ENCODE measurements at places on chromosomes 2 and 18.

DNA sequence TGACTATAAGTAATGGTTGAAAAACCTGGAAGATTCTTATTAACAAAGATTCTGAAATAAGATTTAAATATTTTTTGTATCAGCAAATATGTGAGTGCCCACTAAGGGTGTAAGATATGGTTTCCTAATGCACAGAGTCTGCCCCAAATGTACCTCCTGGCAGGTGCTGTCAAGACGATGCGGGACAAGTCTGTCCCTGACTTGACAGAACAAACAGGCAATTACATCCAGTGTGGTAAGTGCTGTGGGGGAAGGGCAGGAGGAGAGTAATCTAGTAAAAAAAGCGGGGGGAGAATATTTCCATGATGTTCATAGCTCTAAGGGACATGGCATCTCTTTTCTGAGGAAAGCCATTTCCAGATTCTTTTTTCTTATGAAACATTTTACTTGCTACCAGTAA lies 127.5 kb downstream of the COL4A4 start:
- no peak for DNase-seq

DNA sequence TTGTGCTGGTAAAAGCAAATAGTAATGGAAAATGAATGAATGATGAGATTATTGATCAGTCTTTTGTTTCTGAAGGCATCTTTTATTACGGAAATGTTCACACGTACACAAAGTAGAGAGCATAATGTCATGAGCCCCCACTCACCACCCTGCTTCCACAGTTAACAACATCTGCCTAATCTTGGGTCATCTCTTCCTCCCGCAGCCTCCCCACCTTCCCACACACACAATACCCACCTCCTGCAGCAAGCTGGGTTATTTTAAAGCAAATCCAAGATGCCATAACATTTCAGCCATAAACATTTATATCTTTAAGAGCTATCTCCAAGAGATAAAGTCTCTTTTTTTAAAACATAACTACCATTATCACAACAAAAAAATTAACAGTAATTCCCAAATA lies 36.3 kb downstream of the CYP27C1 start:
- DNase-seq = no peak

DNA sequence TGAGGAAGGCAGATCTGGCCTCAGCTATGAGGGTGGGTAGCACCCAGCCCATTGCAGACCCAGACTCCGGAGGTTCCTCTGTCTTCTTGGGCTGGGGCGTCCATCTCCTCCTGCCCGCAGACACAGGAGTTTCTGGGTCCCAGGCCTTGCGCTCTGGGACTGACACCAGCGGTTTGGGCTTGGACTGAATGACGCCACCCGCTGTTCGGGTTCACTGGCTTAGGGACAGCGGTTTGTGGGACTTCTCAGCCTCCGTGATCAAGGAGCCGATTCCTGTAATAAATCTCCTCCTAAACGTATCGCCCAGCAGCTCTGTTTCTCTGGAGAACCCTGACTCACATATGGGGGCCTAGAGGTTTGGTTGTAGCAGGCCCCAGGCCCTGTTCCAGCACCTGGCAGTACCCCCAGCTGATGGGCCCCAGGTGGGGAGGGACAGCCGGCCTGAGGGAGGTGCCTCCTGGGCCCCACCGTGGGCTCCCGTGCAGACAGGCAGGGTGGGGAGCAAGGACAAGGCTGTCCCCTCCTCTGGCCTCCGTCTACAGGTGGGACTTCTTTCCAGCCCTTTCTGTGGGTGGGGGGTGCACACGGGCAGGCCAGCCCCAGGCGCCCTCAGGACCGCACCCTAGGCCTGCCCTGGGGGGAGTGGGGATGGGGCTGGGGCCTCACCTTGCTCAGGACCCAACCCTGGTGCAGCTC lies 4.5 kb upstream of the AQP12A start:
- DNase-seq = no peak

DNA sequence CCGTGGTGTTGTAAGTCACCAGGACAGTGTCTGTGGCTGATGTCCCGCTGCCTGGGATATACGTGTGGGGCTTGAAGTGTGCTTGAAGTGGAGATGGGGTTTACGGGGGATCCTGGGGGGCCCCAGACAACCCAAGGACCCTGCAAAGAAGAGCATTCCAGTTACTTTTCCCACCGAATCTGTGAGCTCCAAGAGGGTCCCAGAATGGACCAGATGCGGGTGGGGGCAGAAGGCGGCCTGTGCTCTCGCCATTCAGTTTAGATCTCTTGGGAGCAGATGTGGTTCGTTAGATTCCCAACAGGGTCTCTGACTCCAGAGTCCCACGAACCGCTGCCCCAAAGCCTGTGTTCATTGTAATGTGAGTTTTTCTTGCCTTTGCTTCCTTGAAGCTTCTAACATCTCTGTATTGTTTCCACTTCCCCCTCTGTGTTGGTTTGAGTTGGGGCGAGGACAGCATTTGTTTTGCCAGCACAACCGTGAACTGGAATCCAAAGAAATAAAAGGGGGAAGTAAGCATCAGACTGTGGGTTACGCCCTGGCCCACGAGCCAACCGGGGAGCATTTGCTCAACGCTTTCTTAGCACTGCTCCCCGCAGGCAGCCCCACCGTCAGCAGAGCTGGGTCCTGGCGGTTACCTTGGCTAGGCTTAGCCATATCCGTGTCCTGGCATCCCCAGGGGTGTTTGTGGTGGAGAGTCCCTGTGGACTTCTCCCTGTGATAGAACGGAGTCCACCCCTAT lies 92.1 kb downstream of the SH3BP4 start:
- DNase-seq = no peak

- no peak for DNase-seq
Observed at GRCh38 chr2:186126181-186126580, 359.9 kb upstream of the ZC3H15 start.

GRCh38 chr2:45554073-45554741 lies 56.9 kb downstream of the SRBD1 start:
- DNase-seq = no peak

DNA sequence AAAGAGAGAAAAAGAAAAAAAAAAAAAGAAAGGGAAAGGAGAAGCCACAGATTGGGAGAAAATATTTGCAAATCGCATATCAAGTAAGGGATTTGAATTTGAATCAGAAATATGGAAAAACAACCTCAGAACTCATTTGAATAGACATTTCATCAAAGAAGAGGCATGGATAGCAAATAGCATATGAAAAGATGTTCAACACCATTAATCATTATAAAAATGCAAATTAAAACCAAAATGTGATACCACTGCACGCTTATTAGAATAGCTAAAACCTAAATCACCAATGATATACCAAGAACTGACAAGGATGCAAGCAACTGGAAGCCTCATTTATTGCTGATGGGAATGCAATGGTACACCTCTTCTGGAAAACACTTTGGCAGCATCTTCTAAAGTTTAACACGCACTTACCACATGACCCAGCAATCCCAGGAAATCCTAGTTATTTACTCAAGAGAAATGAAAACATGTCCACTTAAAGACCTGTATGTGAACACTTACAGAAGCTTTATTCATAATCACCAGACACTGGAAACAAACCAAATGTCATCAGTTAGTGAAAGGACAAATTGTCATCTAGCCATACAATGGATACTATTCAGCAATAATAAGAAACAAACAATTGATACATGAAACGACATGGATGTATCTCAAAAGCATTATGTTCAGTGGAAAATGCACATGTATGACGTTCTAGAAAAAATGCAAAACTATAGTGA lies 10.3 kb downstream of the DNER start:
- DNase-seq = no peak

DNA sequence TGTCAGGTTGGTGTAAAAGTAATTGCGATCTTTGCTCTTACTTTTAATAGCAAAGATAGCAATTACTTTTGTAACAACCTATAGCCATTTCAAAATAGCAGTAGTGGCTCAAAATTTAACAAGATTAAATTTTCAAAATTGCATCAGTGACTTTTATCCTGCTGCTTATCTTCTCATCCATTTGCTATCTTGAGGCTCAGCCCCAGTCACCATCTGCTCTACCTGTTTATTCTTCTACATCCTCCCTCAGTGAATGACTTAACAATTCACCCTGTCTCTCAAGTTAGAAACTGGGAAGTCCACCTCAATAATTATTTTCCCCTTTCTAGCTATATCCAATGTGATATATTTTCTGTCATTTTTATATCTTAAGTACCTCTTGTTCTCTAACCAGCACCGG lies 148.6 kb upstream of the ZNF804A start:
- no peak for DNase-seq

DNA sequence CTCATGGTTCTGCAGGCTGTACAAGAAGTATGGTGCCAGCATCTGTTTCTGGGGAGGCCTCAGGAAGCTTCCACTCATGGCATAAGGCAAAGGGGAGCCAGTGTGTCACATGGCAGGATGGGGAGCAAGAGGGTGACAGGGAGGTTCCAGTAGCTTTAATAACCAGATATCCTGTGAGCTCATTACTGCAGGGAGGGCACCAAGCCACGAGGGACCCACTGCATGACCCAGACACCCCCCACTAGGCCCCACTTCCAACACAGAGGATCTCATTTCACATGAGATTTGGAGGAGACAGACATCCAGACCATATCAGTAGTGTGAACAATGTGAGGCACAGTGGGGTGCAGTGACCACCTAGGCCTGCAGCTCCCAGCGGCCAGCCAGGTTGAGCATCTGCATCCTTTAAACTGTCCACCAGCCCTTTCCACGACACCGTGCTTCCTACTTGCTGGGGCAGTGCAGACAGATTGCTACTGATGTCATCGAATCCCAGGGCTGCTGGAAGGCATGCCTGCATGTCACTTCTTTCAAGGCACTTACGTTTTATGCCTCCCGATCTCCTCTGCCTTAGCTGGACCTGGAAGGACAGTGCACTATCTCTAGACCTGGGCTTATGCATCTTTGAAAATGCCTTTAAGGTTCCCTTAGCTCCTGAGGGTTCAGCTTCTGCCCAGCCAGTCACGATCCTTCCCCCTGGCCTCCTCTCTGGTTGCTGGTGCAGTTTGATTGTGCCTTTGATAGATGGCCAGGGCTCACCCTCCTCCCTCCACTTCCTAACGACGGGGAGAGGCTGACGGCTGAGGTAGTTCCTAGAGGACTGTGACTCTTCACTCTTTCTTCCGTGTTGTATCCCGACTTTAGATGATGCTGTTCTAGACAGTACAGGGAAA lies 174.3 kb downstream of the FAM210A start:
- DNase-seq = no peak

GRCh38 chr2:69961496-69961895 lies at the start of gene ASPRV1:
TSS of gene ASPRV1 (minus strand) at chr2:69961631. CDS start at chr2:69961436, 195 bp downstream.
- DNase-seq = no peak

DNA sequence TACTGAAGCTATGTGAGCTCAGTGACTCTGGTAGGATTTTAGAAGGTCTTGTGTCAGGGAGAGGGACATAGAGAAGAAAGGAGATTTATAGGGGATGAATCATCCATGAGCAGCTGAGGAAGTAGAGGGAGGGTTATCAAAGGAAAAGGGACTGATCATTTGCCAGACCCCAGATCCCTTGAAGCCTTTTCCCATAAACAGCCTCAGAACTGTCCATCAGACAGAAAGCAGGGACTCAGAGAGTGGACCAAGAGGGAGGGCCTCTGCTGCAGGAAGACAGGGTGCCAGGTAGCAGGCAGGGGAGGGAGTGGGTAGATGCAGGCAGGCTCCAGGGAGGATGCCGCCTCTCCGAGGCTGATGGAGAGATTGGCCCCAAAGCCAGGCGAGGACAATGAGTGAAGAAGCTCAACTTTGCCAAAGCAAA lies 133.9 kb downstream of the TNS1 start:
- DNase-seq = no peak

- DNase-seq = no peak
Observed at GRCh38 chr2:196130039-196130825, 41.1 kb downstream of the STK17B start.

- no peak for DNase-seq
Observed at GRCh38 chr2:70936165-70936978, 672 bp downstream of the ATP6V1B1 start.

DNA sequence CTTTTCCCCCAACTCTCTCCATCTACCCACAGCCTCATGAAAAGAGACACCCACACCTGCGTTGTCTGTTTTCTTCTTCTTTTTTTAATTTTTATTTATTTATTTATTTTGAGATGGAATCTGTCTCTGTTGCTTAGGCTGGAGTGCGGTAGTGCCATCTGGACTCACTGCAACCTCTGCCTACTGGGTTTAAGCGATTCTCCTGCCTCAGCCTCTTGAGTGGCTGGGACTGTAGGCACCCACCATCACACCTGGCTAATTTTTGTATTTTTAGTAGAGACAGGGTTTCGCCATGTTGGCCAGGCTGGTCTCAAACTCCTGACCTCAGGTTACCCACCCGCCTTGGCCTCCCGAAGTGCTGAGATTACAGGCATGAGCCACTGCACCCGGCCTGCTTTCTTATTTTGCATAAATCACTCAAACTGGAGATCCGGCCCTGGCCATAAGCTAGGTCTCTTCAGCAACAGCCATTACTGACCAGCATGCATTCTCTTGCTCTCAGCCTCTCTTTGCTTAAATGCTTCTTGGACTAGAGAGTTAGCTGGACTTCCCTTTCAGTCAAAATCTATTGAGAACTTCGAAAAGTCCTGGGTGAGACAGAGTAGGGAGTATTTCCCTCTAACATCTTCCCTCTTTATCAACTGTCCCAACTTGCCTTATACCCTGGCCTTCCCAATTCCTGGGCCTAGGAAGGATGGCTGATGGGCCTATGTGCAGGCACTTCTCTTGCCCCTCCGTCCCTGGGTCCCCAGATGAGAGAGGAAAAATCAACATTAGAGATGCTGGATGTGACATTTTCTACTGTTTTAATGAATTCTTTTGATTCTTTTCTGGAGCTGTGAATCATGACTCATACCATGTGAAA lies 27.3 kb downstream of the MYCN start:
- no peak for DNase-seq

DNA sequence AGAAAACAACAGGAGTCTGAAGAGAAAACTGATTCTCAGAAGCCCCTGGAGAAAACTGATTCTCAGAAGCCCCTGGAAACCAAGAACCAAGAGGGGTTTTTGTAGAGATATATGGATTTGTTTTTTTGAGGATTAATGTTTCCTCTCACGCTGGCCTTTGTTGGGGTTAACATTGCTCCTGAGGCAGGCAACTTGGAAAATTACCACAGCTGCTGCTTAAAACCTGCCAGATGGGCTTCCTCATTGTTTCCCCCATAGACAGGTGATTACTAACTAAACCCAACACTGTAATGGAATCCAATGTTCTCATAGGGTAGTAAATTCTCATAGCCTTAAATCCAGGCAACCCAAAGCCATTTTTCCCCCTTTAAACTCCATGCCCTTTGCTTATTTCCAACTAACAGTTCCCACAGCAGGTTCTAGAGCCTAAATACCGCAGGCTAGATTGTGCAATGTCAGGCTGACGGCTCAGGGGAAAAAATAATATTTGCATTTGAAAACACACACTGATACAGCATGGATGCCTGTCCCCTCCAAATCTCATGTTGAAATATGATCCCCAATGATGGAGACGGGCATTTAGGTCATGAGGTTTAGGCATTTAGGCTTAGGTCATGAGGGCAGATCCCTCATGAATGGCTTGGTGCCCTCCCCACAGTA lies 272.3 kb upstream of the PKDCC start:
- DNase-seq = no peak

DNA sequence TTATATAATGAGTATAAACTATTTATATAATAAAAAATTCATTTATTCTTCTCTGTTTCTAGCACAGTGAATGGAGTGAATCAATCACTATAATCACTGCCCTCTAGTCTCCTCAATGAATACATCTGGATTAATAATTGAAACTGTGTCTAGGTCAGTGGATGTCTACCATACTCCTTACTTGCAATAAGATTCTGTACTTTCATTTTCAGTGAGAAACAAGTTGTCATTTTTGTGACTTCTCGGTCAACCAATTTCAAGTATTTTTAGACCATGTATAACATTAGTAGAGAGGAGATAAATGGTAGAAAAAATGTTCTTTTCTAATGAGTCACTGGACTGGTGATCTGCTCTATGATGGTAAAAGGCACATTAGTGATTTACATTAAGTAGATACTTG lies 799.6 kb upstream of the CHAC2 start:
- DNase-seq = no peak

Data from HuH-7 (cell line).